Nasal cavity respiratory epithelium epithelial cell of viscerocranial mucosa (primary cell): ENCODE measurements at places on chromosomes 12 and 14. TPM values are rescaled to one million over a fixed set of nuclear protein-coding genes. Genes with fewer than 3 reads are reported as not detected.

Gene TAS2R9
- total RNA-seq = 0.14 TPM in 1 of 2 replicates, not detected in the other

Gene PDZRN4
- not detected in 2 replicates for total RNA-seq

Gene TSPAN19
- not detected in 2 replicates for total RNA-seq

Gene KRT3
- total RNA-seq = under 0.01 TPM in 1 of 2 replicates, not detected in the other

Gene KERA
- not detected in 2 replicates for total RNA-seq

Gene CDCA3
- 0.57 and 0.68 TPM in 2 replicates for total RNA-seq

Gene GAS2L3
- 0.43 and 2.1 TPM in 2 replicates for total RNA-seq

Gene MDM2
- total RNA-seq = 216 and 316 TPM in 2 replicates

Gene IL26
- total RNA-seq = not detected in 2 replicates

Gene CELA1
- under 0.01 TPM in 1 of 2 replicates, not detected in the other for total RNA-seq

Gene BEST3
- total RNA-seq = not detected in 2 replicates

Gene LMO3
- total RNA-seq = 0.07 and 0.34 TPM in 2 replicates
